ENCODE measurements at places on chromosomes 7 and 10. TPM values are rescaled to one million over a fixed set of nuclear protein-coding genes. Genes with fewer than 3 reads are reported as not detected.

The STEAP4 gene
- total RNA-seq, result 43.8 TPM

DNA sequence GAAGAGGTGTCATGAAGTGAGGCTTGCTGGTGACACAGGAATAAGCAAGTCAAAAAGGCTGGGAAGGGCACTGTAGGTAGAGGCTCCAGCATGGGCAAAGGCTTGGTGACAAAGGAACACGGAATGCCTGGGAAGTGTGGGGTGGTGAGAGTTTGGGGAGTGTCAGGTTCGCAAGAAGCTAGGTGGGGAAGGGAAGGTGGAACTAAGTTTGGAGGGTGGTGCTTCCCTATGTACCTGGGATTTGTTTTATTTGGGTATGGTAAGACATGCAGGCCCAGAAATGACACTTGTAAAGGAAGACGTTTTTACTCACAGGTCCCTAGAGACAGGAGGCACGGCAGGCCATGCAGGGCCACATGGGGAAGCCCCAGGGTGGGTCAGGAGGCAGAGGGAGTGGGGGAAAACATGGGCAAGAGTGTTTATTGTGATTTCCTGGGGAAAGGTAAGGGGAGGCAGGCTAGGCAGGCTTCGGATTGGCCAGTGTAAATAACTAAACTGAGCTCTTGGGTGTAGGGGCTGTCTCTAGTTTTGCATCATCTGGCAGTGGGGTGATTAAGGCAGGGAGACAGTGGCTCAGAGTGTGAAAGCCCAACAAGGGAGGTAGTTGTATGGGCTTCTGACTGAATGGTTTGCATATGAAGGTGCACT, 52.1 kb downstream of the SH2D4B start:
- DNase-seq, result no peak
- H3K27ac ChIP-seq, result no peak overlapping the region
- H3K36me3 ChIP-seq, result no peaks in the 10 kb centered on the region
- H3K4me1 ChIP-seq, result no peaks in the 10 kb centered on the region

The LRRC18 gene
- total RNA-seq, result not detected

- no peak overlapping the region for H3K4me3 ChIP-seq
- H3K27ac ChIP-seq, result no peak overlapping the region
- H3K27me3 ChIP-seq, result no peaks in the 10 kb centered on the region
- DNase-seq, result no peak
- H3K4me1 ChIP-seq, result no peaks in the 10 kb centered on the region
Measured at GRCh38 chr7:133854739-133855138, 272.4 kb upstream of the LRGUK start.

DNA sequence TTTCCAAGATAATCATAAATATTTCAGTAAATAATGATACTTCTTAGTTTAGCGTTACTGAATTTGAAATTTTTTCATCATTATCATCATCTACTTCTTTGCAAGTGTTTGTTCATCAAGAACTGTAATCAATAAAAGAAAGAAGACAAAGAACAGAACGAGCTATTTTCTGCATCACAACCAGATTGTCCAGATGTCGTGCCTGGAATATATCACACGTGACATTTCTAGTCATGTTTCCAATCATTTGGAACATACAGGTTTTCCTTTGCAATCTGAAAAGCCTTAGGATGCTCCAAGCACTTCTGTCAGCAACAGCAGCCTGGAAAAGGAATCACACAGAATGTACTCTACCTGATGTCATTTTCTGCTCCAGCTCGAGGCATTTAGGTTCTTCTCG, 107.4 kb downstream of the FAM107B start:
- H3K4me3 ChIP-seq, result no peak overlapping the region
- H3K4me1 ChIP-seq, result no peaks in the 10 kb centered on the region
- no peak overlapping the region for H3K27ac ChIP-seq
- H3K36me3 ChIP-seq, result no peaks in the 10 kb centered on the region
- H3K27me3 ChIP-seq, result no peaks in the 10 kb centered on the region

DNA sequence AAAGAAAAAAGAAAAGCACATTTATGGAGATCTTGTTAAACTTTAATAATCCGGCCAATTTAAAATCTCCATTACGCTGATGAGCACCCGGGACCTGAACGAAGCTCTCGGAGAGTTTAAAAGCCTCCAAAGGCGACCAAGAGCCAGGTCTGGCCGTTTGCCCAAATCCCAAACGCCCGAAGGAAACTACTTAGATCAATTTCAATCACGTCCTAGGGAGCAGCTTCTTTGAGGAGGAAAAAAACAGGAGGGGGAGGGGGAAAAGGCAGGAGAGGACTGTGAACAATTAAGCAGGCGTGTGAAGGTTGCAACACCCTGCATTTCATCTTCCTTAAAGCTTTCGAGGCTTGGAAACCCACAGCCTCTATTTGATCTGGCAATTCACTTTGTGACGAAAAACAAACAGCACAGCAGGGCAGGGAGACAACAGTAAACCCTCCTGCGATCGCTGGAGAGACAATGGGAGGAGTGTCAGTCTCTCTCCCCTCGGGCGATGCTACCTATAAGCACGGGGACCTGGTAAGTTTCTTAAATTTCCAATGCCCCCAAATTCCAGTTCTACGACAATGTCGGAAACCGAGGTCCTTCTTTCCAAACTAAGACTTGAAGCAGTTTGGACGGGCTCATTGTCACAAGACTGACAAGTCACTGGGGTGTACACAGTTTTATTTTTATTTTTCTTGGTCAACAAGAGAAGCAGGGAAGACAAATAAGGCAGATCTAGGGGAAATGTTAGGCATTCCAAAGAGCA, 1.2 kb downstream of the KLF6 start:
- DNase-seq, result peak; percentile 63
- H3K36me3 ChIP-seq, result peaks cover 37% of the 10 kb centered on the region
- peaks cover 12% of the 10 kb centered on the region for H3K4me1 ChIP-seq
